Omental fat pad (tissue), 4 donors: ENCODE measurements at places on chromosomes 4 and X. TPM values are rescaled to one million over a fixed set of nuclear protein-coding genes. Genes with fewer than 3 reads are reported as not detected.

DNA sequence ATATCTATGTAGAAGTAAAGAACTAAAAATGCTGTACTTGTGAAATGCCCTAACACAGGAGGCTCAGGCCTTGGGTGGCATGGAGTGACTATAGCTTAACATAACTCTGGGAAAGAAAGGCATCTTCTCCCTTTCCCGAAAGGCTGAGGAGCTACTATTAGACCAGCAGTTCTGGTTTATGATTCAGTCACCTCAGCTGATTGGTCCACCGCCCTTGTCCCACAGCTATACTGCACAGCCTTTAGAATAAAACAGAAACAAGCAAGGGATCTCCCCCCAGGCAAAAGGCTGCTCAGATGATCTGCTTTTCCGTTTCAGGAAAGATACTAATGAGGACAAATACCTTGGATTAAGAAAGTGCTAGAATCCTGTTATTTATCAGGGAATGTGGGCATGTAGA lies 171.3 kb downstream of the SNCA start:
- DNase-seq = no peak

DNA sequence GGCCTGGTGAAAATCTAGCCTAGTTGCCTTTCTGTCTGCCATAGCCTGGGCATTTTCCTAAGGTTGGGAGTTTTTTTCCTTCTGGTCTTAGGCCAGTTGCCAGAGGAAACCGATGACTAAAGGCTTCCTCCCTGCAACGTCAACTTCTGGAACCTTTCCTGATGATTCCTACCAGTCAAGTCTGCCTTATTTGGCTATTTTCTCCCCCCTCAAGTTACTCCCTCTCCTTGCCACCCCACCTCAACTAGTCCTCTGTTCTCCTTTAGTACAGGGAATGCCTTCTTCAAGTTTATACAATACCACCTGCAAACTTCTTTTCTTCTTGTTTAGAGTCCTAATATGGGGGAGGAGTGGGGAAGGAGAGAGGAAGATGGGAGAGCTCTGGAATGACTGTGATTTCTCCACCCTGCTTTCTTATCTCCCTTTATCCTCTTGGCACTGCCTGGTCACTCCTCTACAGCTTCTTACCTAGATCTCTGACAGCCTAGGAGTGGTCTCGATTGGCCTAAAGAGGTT lies 10.6 kb downstream of the MSN start:
- DNase-seq = no peak

DNA sequence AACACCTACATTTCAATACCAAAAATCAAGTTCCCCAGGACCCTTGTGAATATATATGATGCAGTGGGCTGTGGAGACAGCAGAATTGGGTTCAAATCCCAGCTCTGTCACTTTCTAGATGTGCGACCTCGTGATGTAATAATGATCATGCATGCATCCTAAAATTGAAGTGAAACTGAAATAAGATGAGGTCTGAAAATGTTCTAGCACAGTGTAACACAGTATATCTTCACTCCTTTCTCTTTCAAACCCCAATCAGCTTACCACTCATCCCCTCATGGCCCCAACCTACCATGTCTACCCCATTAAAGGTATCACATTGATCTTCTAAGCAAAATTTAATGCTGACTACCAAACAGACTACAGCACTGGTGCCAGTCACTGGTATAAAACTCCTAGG lies 69.9 kb upstream of the BRS3 start:
- DNase-seq = no peak

GRCh38 chr4:108636246-108636645 lies 14.2 kb upstream of the OSTC start:
- no peak for DNase-seq

- DNase-seq = no peak
Observed at GRCh38 chr4:83114576-83114975, at the start of gene PLAC8. TSS of gene PLAC8 (minus strand) at chr4:83114729. CDS start at chr4:83107921, 6,808 bp downstream.

DNA sequence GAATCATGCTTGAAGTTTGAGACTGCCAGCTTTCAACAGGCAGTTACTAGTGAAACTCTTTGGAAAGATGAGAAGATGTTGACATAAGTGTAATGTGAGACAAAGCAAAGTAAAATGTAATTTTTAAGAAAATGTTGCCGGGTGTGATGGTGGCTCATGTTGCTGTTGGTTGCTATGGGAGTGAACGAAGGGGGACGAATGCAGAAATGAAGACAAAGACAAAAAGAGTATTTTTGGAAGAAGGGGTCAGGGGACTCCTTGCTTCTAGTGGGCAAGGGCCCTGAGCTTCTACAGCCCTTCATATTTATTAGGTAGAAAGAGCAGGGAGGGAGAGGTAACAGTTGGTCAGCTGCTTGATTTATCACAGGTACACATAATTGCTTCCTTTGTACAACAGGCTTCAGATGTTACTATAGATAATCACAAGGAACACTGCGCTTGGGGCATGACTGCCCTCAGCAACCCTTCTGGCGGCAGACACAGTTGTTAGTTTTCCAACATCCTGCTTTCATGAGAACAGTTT lies 11.9 kb upstream of the UGDH start:
- no peak for DNase-seq

- DNase-seq = no peak
Observed at GRCh38 chr4:7004331-7004730, 38.8 kb upstream of the TADA2B start.

DNA sequence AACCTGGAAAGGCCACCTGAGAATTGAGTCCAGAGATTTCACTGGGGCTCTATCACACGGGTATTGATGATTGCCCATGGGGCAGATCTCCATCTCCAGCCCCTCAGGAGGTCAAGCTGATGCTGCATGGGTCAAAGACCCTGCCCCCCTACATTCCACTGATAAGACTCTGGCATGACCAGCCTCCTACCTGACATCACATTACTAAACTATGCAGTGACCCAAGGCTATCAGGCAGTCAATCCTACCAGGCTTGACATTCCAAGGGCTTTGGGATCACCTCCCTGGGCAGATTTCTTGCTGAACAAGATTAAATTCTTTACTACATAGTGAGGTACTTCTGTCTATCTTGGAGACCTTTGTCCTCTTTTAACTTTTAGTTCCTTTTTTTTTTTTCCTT lies 192.7 kb upstream of the STS start:
- DNase-seq = no peak

DNA sequence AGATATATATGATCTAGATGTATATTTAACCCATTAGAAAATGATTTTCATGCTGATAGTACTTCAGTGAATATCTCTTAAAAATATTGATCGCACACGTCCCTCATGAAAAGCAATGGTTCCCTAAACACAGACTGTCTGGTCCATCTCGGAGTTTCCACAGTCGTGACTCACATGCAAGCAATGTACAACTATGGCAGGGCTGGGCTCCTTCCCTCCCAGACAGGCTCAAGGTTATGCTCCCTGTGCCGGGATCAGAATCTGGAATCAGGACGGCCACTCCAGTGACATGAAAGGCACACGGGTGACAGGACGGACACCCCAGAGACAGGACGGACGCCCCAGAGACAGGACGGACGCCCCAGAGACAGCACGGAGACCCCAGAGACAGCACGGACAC lies 40.2 kb upstream of the PPP2R3B start:
- DNase-seq = no peak

DNA sequence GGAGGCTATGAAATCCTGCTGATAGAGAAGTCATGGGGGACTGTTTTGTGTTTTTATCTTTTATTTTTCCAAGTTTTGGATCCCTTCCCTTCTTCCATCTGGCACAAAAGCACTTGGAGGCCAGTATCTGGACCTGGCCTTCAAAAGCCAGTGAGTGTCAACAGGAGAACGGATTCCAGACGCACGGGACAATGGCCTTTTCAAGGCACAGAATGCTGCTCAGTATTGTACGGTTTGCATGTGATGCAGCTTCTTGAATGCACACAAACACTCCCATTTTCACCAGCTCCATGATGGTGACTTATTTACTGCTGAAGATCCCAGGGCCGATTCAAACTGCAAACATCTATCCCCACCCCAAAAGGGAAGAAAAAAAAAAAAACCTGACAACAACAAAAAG lies 145.4 kb downstream of the CPEB2 start:
- no peak for DNase-seq

DNA sequence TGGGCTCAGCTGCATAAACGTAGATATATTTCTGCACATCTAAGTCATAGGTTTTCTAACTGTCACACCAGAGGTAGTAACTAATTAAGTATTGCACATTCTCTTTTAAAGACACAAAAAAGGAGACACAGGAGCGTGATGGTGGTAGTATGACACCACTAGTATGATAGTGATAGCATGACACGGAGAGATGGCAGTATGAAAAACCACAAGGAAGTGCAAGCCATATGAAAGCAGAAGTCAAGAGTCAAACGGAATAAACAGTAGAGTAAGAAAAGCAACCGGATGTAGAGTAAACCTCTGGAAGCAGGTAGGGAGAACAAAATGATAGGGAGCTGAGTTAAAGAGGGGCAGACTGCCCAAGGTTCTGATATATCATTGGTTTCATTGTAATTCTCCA lies 382.2 kb upstream of the INTU start:
- no peak for DNase-seq

DNA sequence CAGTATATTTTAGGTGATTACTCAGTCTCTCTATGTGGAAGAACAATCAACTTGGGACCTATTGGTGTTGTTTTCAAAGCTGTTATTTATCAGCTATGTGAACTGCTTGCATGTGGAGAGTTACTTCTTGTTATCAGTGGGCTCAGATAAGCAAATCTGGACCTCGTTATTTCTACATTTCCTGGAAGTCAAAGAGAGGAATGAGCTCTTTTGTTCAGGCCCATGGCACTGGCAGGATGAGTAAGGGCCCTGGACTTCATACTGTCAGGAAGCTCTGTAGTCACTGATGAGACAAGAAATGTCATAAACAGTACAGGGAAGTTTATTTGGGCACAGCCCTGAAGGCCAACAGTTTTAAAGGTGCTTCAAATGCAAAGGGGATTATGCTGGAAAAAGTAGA lies 760.6 kb upstream of the EPHA5 start:
- DNase-seq = no peak

DNA sequence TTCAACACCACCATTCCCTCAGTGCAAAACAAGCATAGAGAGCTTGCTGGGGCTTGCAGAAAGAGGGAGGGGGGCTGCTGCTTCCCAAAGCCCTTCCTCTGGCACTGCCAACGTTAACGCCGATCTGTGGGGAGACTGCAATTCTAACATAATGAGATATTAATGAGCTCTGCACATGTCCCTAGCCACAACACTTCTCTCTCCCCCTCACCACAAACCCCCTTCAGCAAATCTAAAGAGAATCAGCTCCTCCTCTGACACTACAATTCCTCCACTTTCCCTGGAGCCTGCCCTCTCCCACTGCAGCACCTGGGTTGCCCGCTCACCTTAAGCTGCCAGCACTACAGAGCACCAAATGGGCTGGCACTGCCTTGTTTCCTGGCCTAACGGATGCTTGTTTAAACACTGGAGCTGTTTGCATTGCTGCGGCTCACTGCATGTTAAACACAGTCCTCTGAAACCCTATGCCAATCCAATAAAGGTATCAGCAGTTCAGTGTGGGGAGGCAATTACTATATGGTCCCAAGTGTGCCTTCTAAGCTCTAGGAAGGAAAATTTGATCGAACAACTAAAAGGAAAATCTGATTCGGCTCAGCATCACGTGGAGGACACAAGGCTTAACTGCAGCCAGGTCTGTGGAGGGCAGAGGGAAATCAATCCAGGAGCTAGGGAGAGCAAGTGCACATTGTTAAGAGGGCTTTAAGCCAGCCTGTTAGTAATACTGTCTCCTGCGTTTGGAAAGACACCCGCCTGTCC lies 232.4 kb downstream of the MAML3 start:
- DNase-seq = no peak

DNA sequence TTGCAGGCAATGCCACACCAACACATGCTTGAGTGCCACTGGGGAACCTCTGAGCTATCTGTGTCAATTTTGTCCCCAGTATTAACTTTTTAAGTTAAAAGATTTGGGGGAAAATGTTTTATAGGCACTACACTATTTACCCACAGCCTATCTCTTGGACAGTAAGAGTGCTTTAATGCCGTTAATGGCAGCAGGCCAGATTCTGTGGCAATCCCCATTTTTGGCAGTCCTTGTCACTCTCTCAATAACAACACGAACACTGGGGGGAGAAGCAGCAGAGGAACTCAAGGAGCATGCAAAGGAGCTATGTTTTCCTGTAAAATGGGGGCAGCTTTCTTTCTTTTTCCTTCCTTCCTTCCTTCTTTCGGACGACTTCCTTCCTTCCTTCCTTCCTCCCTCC lies 168.6 kb downstream of the NSUN7 start:
- DNase-seq = no peak

DNA sequence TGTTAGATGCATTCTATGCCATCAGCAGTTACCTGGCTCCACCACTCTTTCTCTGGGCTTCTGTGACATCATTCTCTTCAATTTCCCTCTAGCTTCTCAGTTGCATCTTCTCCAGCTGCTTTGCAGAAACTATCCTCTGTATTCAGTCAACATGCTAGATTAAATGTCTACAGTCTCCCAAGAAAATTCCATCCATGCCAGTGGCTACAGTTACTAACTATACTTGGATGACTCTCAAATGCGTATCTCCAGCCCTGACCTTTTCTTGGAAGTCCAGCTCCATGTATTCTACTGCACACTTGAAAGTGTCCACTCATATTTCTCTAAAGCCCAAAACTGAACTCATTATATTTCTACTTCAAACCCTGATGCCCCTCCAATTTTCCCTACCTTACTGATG lies 232.3 kb upstream of the TENM3 start:
- DNase-seq = no peak

DNA sequence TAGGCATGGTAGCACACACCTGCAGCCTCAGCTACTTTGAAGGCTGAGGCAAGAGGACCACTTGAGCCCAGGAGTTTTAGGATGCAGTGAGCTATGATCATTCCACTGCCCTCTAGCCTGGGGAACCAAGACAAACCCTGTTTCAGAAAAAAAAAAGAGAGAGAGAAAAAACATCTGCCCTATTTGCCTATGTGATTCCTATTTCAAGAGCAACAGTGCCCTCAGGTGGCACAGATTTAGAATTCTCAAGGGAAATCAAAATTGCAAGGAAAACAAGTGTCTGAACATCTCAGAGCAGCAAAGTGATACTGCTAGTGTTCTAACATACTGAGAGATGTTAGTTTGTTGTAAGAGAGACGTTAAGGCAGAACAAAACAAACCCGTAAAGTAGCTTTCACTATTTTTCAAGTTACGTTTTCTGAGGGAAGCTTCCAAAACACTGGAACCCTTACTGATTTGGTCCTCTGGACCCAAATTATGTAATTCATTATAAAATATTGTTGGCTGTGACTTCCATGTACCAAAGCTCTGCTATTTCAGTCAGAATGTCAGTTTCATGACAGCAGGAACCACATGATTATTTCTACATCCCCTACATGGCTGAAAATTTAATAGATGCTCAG lies 7.9 kb downstream of the BDH2 start:
- DNase-seq = no peak

Gene EGF
- total RNA-seq = 0.12 TPM

Gene CPEB2
- total RNA-seq = 12.9 TPM

Gene ATP1B4
- not detected for total RNA-seq

Gene CXCL6
- total RNA-seq = 3.1 TPM

Gene SPANXB1
- not detected for total RNA-seq

Gene PAGE4
- total RNA-seq = not detected

Gene BMX
- total RNA-seq = 1.7 TPM

Gene TRPC5OS
- not detected for total RNA-seq

Gene FGG
- total RNA-seq = not detected

Gene IDS
- total RNA-seq = 57.4 TPM

Gene ABHD18
- 8.8 TPM for total RNA-seq

Gene S100G
- total RNA-seq = not detected
